ENCODE measurements at places on chromosomes 4 and X.
A peak's percentile ranks its signal among the peaks of the same experiment; 100 is the strongest.

- no peak for DNase-seq
These were observed 231.6 kb downstream of the RAPGEF2 start for GRCh38 chr4:159334461-159334860.

DNA sequence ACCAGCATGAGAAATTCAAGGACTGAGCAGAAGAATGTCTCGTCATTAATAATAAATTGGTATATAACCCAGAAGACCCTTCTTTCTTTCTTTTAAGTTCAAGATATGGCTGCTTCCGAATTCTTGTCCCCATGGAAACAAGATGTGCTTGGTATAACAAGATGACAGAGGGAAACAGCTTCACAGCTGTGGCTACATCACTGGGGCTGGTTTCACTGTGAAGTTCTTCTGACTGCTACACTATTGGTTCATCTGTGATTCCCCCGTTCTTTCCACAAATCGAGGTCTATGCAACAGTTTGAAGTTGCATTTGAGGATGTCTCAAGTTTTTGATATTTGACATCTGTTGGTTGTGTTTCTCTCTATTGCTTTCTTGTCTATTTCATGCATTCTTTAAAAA lies 12.3 kb upstream of the DTHD1 start:
- no peak for DNase-seq

GRCh38 chr4:19130866-19131265 lies 1109.3 kb upstream of the LCORL start:
- no peak for DNase-seq

- peak; percentile 80 for DNase-seq
These were observed 691 bp upstream of the USP46 start for GRCh38 chr4:52659722-52660261.

DNA sequence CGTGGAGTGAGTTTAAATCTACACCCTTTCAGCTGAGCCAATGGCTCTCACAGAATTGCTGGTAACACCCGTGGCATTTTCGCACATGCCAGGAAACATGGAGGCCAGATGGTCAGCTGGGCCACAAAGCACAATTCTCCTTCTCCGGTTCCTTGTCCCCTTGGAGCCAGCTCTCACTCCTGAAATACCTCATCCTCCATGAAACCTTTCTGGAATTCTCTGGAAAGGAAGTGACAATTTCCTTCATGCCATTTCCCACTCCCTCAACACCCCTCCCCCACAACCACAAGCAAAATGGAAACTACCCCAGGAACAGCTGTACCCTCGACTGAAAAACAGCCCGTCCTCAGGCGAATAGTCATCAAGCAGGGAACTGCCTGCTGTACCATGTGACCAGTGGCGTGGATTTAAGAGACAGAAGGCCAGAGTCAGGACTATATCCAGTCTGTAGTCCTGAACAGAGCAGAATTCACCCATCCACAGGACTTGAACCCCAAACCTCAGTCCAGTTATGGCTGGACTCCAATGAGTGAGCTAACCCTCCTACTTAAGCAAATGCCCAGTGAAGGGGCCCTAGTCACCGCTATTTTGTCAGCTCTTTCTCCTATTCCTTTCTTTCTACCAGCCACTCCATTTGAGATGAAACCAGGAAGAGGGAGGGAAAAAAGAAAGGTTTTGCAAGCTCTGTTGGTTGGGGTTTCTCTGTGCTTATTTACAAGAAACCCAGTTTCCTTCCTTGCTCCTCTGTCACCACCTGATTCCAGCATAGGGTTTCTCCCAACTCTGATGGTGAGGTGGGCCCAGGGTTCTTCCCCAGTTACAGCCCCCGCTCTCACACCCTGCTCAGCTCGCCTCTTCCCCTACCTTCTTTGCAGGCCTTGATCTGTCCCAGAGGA lies 24.5 kb downstream of the ELF4 start:
- DNase-seq = peak; percentile 18

DNA sequence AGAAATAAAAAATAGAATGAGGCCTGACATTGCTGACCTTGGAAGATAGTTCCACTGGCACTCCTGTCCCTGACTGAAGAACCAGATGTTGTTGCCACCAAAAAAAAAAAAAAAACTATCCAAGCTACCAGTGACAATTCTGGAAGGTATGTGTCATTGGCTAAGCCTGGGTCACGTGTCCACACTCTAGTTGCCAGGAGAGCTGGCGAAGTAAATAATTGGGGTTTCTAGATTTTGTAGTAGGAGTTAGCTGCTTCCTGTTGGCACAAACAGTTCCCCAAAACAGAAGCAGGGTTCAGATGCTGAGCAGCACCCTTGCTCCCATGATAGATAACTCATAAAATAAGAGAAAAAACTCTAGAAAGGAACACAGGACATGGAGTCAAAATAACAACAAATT lies 20.5 kb downstream of the MND1 start:
- DNase-seq = no peak

DNA sequence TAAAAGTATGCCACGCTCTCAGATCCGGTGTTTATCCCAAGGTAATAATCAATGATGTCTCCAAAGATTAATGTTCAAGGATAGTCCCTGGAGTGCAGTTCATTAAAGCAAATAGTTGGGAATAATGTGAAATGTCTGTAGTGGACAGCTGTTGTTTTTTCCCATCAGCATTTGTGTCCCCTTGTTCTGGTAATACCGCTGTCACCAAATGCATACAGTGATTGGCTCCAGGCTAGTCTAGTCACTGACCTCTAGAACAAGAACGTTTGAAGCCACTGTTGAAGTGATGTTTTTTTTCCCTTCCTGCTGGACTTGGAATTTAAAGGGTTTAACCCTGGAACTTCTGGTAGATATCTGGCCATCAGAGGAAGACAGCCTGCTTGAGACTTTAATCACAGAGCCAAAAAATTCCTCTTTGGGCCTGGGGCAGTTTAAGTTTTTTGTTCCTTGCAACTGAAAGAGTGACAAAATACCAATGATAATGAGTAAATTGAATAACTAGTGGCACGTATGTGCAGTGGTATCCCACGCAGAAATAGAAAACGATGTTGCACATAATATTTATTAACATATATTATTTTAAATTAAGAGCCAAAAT lies 30.6 kb downstream of the HSD17B11 start:
- DNase-seq = no peak

- DNase-seq = no peak
These were observed 12.1 kb downstream of the TMEM164 start for GRCh38 chrX:110015032-110015431.

DNA sequence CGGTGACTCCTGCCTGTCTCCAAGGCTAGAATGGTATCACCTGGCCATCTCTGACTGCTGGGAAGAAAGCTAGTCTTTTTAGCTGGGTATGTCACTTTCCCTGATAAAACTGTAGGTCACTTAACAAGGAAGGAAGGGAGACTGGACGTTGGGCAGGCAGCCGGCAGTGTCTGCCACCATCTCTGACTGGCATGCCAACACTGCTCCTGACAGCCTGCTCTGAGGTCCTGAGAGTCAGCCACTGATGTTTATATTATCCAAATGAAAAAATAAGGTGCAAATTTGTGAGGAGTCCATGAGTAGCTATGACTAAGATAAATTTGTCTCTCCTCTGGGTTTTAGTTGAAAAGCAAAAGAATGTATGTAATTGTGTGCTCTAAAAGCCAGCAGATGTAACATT lies 77.2 kb downstream of the SNX25 start:
- DNase-seq = no peak

DNA sequence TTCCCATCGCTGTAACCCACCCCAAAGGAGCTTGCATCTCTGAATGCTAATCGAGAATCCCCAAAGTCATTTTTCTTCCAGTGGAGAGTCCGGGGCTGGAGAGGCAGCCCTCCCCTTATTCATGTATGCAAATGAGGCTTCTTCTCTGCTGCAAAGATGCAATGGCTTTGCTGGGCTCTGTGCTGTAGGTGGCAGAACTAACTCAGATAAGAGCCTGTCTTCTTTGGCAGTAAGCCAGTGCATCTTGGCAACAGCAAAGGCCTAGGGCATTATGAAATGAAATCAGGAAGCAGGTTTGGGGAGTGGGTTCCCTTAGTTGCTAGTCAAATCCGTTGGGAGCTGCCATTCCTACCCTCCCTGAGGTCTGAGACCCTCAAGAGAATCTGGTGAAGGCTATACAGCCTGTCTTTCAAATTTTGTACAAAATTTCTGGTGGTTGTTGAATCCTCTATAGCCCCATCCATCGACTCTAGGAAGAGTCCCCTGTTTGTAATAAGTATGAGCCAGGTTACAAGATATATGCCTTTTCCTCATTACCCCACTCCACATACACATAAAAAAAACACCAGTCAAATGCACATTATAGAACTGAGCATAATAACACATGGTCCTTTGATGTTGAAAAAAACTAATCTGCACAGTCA lies 290.6 kb upstream of the TAPT1 start:
- DNase-seq = peak; percentile 62

GRCh38 chr4:74873545-74874301 lies 59.2 kb upstream of the PARM1 start:
- DNase-seq = no peak

GRCh38 chr4:26819478-26820095 lies 41.1 kb upstream of the STIM2 start:
- no peak for DNase-seq

DNA sequence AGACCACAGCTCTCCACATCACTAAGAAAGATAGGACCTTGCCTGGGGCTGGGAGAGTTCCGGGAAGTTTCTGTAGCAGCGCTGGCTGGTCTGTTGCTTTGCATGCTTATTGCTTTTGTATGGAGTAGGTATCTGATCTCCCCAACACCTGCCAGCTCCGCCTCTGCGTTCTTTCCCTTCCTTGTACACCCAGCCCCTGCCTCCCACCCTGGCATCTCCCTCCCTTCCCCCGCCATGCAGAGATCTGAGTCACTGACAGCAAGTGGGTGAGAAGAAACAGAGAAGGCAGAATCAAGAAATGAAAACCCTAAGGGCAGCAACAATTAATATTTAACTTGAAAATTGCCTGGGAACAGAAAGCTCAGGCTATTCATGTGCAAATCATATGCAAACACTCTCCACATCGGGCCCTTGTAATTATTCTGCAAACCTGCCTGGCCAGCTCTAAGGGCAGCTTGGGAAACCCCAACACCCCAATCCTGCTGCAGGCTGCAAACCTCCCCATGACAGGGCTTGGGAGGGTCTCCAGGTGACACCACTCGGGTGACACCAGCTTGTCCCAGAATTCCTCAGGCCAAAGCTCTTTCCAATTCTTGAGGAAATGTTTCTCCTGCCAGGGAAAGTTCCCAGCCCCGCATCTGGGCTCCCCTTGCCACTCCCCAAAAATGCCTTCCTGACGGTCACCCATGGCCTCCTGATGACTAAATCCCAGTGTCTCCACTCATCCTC lies 257.2 kb downstream of the FBXW7 start:
- no peak for DNase-seq

GRCh38 chr4:122963216-122963615 lies 40.8 kb upstream of the NUDT6 start:
- peak; percentile 7 for DNase-seq

DNA sequence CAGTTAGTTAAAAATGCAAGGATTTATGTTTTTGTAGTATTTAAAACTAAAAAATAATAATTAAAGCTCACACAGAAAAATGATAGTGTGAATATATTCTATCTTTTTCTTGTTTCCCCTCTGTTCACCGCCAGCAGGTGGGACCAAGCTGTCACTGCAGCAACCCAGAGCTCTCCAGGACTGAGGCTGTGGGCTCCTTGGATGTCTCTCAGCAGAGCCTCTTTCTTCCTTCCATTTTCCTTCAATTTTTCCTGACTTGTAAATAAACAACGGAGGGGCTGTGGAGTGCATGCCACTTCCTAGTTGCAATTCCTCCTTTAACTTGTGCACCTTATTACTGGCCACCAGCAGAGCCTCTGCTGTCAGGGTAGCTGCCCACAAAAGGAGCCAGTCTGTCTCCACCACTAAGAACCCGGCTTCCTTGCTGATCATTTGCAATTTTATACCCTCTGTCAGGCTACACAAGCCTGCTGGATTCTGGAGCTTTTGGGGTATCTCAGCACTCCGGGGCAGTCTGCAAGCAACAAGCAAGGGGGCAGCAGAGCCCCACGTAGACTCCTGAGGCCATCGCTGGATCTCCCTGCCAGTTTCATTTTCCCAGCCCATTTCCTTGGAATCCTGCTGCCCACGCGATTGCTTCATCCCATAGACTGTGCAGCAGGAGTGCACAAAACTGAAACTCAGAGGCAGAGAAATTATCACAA lies 1467.4 kb downstream of the C4orf33 start:
- DNase-seq = peak; percentile 24

- DNase-seq = peak; percentile 2
These were observed 632.4 kb upstream of the BOD1L1 start for GRCh38 chr4:14259936-14260335.

- DNase-seq = no peak
These were observed 58.5 kb downstream of the TMEM131L start for GRCh38 chr4:153524682-153525081.

- DNase-seq = peak; percentile 78
These were observed 208.3 kb upstream of the JADE1 start for GRCh38 chr4:128600996-128601871.

DNA sequence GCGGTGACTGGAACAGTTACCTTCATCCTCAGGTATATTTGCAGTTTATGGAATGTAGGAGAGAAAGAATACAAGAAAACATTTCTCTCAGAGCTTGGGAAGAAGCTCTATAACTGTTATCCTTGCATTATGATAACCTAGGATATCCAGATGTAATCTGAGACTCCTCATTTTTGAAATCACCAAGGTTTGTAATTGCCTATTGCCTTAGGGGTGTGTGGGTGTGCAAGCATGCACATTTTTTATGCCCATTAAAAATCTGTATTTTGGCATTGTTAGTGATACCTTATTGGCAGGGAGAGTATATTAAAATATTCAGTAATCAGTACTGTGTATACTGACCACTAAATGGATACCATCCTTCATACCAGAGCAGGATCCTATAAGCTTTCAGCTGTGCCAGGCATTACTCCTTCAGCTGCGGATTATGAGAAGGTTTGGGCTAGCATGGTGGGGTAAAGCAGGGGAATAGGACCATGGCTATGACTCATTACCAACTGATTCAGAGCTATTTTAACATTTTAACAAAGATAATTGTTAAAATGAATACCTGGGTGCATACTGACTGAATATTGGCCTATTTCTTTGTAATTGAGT lies 8.3 kb downstream of the SEC24B start:
- peak; percentile 29 for DNase-seq

- DNase-seq = no peak
These were observed 264.0 kb downstream of the TRIML1 start for GRCh38 chr4:188403272-188403671.

All from GM03348 (cell line).